ENCODE measurements at places on chromosomes 6 and 20.

DNA sequence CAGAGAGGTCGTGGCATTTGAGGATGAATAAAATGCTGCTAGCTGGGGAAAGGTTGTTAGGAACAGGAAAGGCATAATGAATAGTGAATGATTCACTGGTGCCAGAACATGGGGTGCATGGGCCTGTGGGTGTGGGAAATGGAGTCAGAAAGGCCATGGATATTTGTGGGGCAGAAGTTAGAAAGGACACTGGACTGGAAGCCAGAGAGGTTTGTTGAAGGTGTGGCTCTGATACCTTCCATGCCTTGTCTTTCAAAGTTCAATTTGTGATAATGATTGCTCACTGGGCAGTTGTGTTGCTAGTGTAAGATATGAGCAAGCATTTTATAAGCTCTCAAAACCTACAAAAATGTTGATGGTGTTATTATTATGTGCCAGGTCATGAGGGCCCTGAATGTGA lies 32.7 kb downstream of the LRRC1 start:
- DNase-seq, result no peak

DNA sequence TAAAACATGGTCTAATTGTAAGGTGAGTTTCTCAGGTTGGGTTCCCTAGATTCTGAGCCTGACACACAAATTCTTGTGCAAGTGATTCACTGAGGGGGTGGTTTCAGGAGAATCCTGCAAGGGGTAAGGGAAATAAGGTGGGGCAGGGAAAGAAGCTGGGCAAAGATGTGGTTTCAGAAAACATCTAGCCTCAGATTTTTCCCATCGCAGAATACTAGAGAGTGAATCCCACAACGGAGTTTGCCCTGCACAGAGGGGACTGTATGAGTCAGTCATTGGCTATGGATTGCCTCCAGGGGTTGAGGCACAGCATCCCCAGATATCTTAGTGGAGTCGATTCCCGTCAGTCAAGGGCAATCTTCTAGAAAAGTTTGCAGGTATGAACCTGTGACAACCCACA lies 65.2 kb downstream of the PRL start:
- no peak for DNase-seq

DNA sequence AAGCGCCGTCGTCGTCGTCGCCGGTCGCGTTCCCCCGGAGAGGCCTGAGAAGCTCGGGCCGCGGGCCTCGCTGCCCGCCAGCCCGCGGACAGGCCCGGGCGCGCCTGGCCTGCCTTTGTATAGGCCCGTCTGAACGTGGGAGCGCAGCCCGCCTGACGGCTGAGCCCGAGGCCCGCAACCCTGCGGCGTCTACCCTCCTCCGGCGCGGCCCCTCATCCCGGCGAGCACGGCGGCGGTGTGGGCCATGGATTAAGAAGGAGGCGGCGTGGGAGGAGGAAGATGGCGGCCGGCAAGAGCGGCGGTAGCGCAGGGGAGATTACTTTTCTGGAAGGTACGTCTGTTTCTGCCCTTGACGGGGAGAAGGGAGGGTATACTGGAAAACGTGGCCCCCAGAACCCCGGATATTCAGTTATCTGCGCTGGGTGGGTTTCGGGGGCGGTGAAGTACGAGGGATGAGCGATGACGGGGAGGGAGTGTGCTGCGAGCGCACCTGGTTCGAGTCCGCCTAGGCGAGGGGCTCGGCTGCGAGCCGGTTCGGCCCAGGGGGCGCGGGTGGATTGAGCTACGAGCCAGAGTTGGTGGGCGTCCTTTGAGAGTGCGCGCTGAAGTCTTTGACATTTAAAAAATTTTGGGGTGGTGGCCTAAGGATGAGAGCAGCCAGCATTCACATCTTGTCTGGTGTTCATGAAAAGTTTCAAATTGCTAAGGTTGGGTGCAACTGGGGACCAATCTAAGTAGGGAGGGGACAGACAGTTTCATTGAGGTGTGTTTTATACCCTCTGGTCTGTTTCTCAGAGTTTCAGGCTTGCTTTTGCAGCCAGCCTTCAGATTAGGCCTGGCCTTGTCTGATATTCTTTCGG lies 796 bp downstream of the SENP6 start:
- DNase-seq, result peak; percentile 67

- DNase-seq, result no peak
Measured at GRCh38 chr20:19858466-19859371, 100.7 kb downstream of the RIN2 start.

DNA sequence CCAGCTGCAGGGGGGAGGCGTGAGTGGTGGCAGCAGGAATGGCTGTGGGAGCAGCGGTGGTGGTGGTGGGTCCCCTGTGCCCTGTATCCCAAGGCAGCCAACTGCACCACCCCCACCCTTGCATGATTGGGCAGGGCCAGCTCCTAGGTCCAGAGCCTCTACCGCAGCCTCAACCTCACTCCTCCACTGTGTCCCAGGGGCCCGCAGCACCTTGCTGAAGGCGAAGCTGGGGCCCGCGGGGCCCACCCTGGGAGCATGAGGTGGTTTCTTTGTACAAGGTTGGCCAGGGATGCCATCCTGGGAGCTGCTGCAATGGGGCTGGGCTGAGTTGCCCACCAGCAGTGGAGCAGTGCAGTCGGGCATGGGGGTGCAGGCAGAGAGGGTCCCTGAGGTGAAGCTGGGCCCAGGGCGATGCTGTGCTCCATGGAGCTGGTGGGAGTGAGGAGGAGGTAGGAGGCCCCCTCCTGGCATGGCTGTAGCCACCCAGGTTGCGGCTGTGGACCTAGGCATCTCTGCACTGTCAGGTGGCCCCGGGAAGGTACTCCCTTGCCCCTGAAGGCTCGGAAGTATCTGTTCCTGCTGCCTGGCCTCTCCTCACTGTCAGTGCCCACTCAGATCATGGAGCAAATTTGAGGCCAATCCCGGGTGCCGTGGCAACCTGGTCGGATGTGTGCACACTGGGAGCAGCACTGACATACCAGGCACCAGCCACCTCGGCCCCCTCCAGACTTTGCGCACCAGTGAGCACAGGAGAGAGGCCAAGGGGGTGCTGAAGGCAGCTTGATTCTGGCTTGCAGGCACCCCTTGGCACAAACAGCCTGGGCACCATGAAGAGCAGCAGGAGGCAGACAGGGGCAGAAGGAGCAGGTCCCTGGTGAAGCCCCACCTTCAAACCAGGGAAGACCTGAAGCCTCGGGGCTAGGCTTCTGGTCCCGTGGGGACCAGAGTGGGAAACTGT lies 60.2 kb upstream of the L3MBTL3 start:
- no peak for DNase-seq

- no peak for DNase-seq
Measured at GRCh38 chr6:144590532-144590931, 305.4 kb downstream of the UTRN start.

- no peak for DNase-seq
Measured at GRCh38 chr6:142676027-142676443, 268.9 kb downstream of the HIVEP2 start.

DNA sequence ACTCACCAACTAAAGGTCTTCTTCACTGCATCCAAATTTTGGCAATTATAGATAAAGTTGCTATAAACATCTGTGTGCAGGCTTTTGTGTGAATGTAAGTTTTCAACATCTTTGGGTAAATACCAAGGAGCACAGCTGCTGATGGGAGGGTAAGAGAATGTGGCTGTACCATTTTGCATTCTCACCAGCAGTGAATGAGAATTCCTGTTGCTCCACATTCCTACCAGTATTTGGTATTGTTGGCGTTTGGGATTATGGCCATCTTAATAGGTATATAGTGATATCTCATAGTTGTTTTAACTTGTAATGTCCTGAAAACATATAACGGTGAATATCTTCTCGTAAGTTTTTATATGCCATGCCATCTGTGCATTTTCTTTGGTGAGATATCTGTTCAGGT lies 69.3 kb downstream of the ILRUN start:
- no peak for DNase-seq
